ENCODE measurements at places on chromosomes 12 and 14. TPM values are rescaled to one million over a fixed set of nuclear protein-coding genes. Genes with fewer than 3 reads are reported as not detected.

- peaks cover 27% of the 10 kb centered on the region for H3K36me3 ChIP-seq
- H3K27me3 ChIP-seq, result 0 out of 2 replicates have a peak, but pooled peaks cover 1% of the 10 kb centered on the region
- H3K27ac ChIP-seq, result no peak overlapping the region
- H3K4me1 ChIP-seq, result peaks cover 45% of the 10 kb centered on the region
Measured at GRCh38 chr14:75120541-75121291, 6.1 kb downstream of the NEK9 start.

Gene DCTN2
- total RNA-seq, result 113 TPM

GRCh38 chr12:109716512-109717389, 3.1 kb downstream of the FAM222A start:
- H3K27me3 ChIP-seq, result peaks cover 23% of the 10 kb centered on the region
- H3K36me3 ChIP-seq, result no peaks in the 10 kb centered on the region
- H3K4me3 ChIP-seq, result no peak overlapping the region
- H3K4me1 ChIP-seq, result no peaks in the 10 kb centered on the region
- H3K27ac ChIP-seq, result no peak overlapping the region
- DNase-seq, result no peak

Gene GPR68
- total RNA-seq, result 0.86 TPM

DNA sequence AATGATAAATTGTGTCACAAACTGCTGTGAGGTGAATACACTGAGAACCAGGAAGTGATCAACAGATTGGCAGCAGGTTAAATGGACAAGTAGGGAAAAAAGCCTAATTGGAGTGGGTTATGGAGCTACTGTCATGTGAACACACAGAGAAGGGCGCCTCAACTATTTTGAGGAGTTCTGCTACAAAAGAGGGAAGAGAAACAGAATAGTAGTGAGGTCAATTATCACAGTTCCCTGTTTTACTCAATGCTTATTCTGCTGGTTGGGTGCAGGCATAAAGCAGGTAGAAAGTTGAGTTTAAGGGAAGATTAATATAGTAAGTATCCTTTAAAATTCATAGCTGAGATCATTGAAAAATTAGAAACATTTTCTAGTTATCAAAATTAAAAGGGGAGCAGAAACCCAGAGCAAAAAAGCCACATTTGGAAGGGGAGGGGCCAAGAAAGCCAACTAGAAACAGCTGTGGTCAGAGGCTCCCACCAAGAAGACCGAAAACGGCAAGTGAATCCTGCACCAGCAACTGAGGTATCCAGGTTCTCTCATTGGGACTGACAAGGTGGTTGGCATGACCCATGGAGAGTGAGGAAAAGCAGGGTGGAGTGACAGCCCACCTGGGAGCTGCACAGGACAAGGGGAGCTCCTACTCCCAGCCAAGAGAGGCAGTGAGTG, 105.7 kb downstream of the ZC3H14 start:
- peak overlapping the region; percentile 63 for H3K27ac ChIP-seq
- H3K4me1 ChIP-seq, result peaks cover 17% of the 10 kb centered on the region
- no peaks in the 10 kb centered on the region for H3K27me3 ChIP-seq
- H3K4me3 ChIP-seq, result no peak overlapping the region
- peaks cover 32% of the 10 kb centered on the region for H3K36me3 ChIP-seq

DNA sequence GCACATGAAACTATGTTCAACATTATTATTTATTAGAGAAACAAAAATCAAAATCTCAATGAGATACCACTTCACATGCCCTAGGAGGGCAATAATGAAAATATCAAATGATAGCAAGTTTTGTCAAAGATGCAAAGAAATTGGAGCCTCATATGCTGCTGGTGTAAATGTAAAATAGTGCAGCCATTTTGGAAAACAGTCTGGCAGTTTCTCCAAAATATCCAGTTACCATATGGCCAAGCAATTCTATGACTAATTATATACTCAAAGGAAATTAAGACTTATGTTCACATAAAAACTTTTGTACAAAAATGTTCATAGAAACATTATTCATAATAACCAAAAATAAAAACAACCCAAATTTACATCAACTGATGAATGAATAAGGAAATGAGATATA, 313.6 kb upstream of the LMO3 start:
- DNase-seq, result no peak
- no peaks in the 10 kb centered on the region for H3K4me1 ChIP-seq
- no peak overlapping the region for H3K27ac ChIP-seq
- no peak overlapping the region for H3K4me3 ChIP-seq
- no peaks in the 10 kb centered on the region for H3K27me3 ChIP-seq

- H3K4me1 ChIP-seq, result peaks cover 41% of the 10 kb centered on the region
- H3K4me3 ChIP-seq, result no peak overlapping the region
- no peaks in the 10 kb centered on the region for H3K27me3 ChIP-seq
- no peaks in the 10 kb centered on the region for H3K36me3 ChIP-seq
Measured at GRCh38 chr14:67984274-67984673, 164.7 kb downstream of the RAD51B start.

DNA sequence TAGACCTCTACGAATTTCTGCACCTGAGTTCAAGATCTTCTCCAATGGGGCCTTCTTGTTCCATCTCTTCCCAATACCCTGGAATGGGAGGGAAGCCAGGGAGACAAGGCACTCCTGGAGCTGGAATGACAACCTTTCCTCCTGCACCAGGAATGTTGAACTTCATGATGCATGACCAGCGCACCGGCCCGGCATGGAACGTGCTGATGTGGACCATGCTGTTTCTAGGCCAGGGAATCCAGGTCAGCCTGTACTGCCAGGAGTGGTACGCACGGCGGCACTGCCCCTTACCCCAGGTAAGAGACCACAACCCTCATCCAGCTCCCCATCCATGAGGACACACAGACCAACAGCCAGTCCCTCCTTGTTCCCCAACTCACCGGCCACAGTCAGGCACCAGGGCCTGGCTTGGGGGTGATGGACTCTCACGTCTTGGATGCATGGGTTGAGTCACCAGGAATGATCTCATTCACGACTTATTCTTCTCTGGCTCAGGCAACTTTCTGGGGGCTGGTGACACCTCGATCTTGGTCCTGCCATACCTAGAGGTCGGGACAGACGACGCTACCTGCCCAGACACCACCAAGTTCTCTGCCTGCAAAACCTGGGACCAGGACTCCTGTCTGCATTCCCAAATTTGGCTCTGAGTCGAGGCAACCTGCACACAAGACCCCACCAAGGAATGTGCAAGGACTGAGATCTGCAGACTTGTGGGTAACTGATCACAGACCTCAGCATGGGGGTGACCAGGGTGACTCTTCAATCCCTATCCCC, 20.5 kb downstream of the SOAT2 start:
- H3K27ac ChIP-seq, result peak overlapping the region; percentile 34
- H3K27me3 ChIP-seq, result peaks cover 7% of the 10 kb centered on the region
- peak; percentile 44 for DNase-seq
- peaks cover 26% of the 10 kb centered on the region for H3K4me1 ChIP-seq
- no peaks in the 10 kb centered on the region for H3K36me3 ChIP-seq
